ENCODE measurements at places on chromosomes 12 and 14.

DNA sequence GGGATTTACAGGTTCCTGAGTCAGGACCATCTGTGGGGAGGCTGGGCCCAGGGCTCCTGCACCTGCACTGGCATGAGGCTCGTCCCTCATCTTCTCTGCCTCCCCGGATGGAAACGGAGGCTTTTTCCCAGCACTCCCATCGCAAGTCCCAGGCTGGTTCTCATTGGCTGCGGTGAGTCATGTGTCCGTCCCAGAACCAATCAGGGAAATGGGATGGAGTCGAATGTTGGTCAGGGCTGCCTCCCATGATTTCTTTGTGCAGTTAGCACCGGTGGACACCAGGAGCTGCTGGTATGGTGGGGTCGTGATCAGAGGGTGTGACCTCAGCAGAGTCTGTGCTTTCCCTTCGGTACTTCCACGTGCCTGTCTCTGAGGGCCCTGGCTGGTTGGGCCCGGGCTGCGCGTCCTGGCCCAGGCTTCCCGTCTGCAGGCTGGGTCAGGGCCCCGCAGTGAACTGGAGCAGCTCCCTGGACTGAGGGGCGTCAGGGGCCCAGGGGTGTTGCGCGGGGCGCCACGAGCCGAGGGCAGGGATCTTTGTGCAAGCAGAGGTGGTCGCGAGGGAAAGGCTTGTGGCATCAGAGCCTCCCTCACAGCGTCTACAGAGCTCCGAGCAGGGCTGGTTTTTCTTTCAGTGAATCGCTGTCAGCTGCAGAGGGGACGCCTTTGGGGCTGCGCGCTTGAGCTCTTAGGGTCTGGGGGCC is 168.1 kb downstream of the ADGRD1 start:
- DNase-seq = no peak

DNA sequence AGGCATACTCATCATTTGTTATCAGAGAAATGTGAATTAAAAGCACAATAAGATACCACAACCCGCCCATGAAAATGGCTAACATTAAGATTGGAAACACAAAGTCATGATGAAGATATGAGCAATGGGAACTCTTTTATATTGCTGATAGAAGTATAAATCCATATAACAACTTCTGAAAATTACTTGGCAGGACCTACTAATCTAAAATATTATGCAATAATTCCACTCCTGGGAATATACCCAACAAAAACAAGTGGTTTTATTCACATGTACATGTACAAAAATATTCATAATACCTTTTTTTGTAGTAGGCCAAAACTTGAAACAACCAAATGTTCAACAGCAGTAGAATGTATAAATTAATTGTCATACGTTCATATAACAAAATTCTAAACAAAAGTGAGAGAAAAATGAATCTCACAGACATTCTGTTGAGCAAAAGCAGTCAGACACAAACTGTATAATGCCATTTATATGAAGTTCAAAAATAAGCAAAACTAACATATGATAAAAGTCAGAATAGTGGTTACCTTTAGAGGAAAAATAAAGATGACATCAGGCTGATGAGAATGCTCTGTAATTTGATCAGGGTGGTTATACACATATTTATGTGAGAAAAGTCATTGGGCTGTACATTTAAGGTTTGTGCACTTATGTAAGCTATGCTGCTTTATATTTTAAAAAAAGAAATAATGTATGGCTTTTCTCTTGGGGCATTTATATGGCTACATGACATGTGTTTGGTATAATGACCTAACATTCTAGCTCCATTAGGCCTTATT is 309.2 kb upstream of the KITLG start:
- no peak for DNase-seq

- DNase-seq = peak; percentile 24
Observed at GRCh38 chr12:110316861-110317260, 35.8 kb downstream of the ATP2A2 start.

DNA sequence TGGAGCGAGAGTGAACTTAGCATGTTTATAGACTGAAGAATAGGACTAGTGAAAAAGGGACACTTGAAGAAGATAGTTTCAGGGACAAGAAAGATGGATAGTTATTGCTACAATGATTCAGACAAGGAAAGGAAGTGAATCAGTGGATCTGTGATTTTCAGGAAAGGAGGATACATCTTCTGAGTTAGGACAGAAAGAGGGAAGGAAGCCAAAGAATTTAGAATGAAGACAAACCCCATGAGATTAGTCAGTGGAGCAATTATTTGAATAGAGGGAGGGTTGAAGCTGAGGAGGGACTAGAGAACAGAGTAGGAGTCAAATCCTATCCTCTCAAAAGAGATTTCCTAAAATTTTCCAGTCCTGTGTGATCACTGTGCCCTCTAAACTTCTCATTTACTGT is 282.7 kb downstream of the AKAP6 start:
- no peak for DNase-seq

- DNase-seq = no peak
Observed at GRCh38 chr12:15763328-15763727, 25.9 kb downstream of the EPS8 start.

DNA sequence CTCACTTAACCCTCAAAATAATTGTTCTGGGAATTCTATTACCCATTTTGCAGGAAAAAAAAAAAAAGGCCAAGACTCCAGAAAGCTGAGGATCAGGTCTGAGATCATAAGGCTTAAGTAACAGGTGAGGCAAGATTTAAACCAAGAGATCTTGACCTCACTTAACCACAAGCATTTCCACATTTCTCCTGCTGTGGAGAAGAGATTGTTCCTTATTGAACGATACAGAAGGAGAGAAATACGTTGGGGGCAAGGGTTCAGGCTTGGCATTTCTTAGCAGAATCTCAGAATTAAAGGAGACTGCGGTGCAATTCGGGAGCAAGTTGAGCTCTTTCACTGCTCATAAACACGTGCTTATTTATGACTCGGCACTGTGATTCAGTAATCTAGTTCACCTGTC is 885.3 kb upstream of the TMEM132C start:
- no peak for DNase-seq

DNA sequence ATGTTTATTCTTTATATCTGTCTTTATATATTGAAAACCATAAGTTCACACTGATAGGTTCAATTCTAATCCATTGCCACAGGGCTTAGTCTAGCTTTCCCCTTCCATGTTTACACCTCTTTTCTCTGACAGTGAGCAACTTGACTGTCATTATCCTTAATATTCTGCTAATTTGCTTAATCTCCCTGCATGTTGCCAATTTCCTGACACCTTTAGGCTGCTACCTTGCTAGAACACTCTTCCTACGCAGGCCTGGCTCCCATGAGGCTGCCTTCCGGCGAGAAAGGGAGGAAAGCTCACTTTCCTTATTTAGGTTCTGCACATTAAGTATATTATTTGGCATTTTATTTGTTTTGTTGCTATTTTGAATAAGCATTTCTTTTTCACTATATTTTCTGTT is 12.8 kb upstream of the FRS2 start:
- DNase-seq = no peak

DNA sequence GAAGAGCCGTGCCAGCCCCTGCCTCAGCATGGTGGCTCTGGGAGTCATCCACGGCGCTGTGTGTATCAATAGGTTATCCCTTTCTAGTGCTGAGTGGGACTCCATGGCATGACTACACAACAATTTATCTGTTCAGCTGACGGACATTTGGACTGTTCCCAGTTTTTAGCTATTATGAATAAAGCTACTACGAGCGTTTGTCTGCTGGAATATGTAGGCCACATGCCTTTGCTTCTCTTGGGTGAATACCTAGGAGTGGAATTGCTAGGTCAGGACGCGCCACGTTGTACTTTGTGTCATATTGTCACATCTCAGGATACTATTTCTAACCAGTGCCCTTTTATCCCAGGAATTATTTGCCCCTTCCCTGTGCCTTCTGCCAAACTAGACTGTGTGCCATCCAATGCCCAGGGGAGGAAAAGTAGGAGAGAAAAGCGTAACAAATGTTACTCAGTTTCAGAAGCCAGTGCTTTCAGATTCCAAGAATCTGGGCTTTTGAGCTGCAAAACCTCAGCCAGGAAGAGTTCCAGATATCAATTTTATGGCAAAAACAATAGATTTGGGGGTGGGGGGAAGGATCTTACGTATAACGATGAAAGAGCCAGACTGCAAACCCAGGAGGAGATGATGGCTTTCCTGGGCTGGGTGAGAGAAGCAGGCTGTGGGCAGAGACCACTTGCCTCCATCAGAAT is 62.5 kb upstream of the NCOR2 start:
- no peak for DNase-seq

DNA sequence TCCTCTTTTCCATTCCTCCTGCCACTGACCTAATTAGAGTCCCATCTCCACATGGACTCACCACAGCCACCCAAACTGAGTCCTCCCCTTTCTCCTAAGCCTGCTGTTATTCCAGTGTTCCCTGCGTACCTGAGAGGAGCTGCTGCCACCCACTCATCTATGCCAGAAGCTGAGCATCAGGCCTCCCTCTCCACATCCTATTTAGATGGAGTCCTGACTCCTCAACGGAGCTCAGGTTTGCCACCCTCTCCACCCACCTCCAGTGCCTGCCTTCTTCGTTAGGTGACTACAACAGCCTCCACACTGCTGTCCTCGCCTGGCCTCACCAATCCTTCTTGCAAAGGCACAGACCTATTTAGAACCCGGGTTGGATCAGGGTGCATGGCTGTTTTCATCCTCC is 15.2 kb upstream of the ABHD12B start:
- no peak for DNase-seq

DNA sequence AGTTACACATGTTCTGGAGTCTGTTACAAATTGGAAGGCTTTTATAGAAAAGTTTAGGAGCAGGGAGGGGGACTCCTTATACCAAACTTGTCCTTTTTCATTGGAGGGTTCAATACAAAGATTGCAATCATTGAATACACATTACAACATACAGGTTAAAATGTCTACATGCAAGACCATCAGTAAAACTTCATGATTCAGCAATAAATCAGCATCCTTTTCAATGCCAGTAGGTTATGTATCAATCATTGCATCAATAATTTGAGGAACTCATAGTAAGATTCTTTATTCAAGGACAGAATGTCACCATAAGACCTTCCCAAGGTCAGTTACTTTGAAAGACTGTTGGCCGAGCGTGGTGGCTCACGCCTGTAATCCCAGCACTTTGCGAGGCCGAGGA is 16.5 kb upstream of the GALNT8 start:
- no peak for DNase-seq

GRCh38 chr12:106238146-106238545 is 9.7 kb downstream of the CKAP4 start:
- no peak for DNase-seq

DNA sequence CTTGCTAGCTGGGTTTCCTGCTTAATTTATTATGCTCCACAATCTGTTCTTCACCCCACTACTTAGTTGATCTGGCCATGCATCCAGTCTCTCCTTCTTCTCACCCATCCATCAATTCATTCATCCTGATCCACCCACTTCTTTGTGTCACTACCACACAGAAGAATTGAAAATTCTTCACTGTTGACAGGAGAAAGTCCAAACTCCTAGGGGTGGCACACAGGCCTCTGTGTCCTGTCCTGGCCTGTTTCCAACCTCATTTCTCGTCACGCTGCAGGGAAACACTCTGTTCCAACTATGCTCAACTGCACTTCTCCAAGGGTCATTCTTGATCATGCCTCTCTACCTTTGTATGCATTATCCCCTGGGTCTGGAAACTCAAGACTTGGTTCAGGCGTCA is 10.6 kb upstream of the KRT83 start:
- DNase-seq = no peak

DNA sequence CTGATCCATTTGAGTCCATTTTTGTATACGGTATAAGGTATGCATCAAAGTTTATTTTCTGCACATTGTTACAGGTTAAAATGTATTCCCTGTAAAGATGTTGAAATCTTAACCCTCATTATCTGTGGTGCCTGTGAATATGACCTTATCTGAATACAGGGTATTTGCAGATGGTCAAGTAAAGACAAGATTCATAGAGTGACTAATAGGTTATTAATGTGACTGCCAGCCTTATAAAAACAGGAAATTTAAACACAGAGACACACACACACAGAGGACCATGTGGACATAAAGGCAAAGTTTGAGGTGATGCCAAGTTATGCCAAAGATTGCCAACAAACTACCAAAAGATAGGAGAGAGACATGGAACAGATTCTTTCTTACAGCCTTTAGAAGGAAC is 347.2 kb upstream of the DCN start:
- DNase-seq = no peak

GRCh38 chr14:68088451-68088854 is 268.9 kb downstream of the RAD51B start:
- DNase-seq = no peak

DNA sequence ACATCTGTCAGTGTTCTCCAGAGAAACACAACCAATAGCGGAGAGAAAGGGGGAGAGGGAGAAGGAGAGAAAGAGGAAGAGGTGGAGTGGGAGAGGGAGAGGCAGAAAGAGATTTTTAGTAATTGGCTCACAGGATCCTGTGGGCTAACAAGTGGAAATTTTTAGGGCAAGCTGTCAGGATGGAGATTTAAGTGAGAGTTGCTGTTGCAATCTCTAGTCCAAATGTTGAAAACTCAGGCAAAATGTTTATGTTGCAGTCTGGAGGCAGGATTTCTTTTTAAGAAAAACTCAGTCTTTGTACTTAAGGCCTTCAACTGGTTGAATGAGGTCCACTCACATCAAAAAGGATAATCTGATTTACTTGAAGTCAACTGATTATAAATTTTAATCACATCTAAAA is 12.5 kb upstream of the GLIPR1L2 start:
- DNase-seq = no peak

All from inflammatory macrophage treated with lipopolysaccharide for 4 hours (primary cell).